ENCODE measurements at places on chromosomes 13 and 19.
A peak's percentile ranks its signal among the peaks of the same experiment; 100 is the strongest.

DNA sequence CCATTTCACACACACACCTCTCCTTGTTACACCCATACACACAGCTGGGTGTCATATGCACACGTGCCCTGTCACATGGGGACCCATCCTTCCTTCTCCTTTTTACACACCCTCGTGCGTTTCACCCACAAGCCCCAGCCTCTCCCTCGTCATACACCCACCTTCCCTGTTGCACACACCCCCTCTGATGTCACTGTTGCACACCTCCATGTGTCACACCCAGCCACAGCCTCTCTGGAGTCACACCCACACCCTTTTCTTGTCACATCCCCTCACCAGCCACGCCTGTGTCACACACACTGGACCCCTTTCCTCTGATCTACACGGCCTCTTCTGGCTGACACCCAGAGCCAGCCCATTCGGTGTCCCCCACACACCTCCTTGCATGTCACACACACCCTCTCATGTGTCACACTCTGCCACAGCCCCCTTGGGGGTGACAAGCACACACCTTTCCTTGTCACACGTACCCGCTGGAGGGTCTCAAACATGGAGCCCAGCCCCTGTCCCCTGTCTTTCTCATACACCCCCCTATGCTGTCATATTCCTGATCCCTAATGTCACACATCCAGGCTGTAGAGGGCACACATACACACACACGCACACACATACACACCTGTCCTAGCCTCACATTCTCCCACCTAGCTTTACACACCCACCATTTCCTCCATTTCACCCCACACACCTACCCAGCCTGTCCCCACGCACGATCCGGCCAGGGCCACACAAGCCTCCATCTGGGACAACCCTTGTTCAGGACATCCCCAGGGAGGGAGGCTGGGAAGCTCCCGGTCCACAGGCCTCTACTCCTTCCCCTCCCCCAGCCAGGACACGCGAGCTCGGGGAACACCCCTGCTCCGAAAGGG is 1.4 kb downstream of the NOVA2 start:
- DNase-seq: no peak

DNA sequence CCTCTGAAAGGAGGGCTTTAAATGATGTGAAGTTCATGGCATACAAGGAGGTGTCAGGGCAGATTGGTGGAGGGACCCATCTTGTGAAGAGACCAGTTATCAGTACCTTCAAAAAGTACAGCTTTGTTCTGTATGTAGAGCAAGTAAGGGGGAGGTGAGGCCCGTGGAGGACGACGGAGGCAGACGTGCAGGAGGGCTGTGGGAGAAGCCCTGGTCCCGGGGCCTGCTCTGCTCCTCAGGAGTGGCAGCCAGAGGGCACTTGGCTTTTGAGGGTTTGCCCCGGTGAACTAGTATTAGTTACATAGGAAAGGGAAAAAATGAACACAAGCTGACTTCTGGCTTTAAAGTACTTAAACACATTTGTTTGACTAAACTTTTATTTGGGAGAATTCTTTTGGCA is 42.1 kb downstream of the COG3 start:
- DNase-seq: no peak

DNA sequence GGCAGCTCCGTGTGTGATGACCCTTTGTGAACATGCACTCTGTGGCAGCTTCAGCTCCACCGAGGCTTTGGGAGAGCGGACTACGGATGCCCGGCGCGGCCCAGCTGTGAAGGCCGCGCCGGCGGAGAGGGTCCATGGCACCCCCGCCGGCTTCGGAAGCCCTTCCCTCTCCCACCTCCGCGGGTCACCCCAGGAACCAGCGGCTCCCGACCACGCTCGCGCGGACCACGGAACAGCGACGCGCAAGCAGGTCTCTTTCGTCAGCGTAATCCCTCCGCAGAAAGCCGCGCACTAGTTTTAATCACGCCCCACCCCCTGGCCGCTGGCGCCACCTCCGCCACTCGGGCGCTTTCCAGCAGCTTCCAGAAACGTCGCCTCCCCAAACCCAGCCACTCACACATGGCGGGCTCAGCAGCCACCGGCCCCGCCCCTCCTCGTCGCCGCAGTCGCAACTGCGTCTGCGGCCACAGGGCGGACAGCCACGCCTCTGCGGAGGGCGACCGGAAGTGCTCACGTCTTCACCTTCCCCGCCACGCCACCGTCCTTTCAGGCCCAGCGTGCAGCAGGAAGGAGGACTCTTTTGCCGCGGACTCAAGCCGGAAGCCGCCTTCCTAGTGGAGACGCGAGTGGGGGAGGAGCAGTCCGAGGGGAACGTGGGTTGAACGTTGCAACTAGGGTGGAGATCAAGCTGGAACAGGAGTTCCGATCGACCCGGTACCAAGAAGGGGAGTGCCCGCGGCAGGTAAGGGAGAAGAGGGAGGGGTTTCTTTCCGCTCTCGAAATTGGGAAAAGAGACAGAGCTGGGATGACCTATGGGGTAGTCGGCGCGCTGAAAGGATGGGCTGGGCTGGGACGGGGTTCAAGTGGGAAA is at the start of gene USPL1:
Gene USPL1, plus strand, starts transcription at position 606 of the 871 bp plus-strand sequence. CDS start 3,221 bp downstream, outside the sequence.
- DNase-seq: peak; percentile 98

GRCh38 chr13:99388334-99388923 is 81.2 kb upstream of the GPR183 start:
- no peak for DNase-seq

DNA sequence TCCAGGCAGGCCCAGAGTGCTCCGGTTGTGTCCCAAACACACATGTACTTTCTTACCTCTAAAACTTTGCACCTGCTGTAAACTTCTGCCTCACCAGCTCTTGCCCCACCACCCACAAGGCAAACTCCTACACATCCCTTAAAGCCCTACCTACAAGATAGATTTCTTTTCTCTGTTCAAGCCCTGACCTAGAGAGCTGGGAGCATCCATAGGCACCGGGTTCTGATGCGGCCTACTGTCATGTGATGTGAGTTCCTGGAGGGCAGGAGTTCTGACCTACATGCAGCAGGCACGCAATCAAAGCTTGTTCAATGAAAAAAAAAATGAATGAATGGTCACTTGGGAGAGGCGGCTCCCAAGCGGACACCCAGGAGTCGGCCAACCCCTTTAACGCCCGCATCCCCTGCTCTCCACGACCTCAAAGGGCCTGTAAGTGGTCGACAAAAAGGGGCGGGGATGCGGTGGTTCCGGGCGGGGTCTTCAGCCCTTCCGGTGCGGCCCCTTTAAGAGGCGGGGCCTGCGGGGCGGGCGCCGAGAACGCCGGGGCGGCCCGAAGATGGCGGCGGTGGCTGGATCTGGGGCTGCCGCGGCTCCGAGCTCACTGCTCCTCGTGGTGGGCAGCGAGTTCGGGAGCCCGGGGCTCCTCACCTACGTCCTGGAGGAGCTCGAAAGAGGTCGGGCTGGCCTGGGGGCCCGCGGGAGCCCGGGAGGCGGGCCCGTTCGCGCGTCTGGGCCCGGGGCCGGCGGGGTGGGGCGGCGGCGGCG is at the start of gene MAP1S:
Gene MAP1S, plus strand, starts transcription at position 534 of the 765 bp plus-strand sequence. Its CDS starts 23 bp downstream, at position 557.
- DNase-seq: peak; percentile 32

GRCh38 chr13:42363941-42364612 is 92.1 kb downstream of the AKAP11 start:
- no peak for DNase-seq

- no peak for DNase-seq
These were observed 66.0 kb upstream of the TNFRSF19 start for GRCh38 chr13:23504180-23504579.

DNA sequence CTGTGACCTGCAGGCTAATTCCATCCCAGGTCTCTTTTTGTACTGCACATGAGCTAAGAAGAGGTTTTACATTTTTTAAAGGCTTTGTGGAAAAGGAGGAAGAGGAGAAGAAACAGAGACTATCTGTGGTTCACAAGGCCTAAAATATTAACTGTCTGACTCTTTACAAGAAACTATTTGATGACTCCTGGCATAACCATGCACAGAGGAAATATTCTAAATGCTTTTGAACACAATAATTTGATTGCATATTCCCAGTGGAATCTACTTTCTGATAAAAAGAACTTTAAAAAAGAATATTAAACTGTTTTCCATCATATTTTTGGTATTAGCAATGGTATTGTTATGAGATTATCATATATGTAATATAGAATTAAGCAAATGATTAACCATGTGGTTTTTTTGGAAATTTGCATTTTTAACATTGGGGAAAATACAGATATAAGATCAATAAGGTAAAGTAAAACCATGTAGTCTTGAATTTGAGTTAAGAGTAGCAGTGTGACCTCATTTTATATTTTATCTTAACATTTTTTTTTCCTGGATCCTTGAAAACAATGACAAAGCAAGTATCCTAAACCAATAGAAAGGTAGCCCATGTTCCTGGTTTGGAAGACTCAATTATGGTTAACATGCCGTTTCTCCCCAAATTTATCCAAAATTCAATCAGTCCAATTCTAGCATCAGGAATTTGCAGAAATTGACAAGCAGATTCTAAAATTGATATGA is 251.0 kb downstream of the UQCRFS1 start:
- DNase-seq: no peak

- no peak for DNase-seq
These were observed 458.4 kb downstream of the KLF12 start for GRCh38 chr13:73675821-73676220.

All from activated CD4-positive, CD25-positive, alpha-beta regulatory T cell (primary cell).